ENCODE measurements at places on chromosomes 2 and 18.

DNA sequence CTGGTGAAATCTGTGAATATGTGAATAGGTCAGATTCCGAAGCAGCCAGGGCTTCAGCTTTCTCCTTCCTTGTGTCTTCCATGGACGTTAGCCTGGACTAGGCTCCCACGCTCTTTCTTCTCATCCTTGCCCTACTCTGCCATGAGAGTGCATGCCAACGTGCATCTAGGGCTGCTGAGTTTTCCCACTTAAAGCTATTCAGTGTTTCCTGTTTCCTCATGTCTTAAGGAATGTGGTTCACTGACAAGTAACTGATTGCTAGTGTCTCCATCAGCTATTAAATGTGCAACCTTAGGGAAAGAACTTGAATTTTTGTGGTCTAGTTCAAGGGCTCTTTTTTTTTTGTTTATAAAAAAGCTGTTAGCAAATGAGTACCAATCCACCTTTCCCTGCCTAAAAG, 642.3 kb upstream of the LINC00305 start:
- no peak for DNase-seq

- DNase-seq: no peak
Measured at GRCh38 chr2:142926445-142926844, 49.0 kb downstream of the KYNU start.

- DNase-seq: peak; percentile 19
Measured at GRCh38 chr2:202643012-202643858, 8.5 kb downstream of the FAM117B start.

DNA sequence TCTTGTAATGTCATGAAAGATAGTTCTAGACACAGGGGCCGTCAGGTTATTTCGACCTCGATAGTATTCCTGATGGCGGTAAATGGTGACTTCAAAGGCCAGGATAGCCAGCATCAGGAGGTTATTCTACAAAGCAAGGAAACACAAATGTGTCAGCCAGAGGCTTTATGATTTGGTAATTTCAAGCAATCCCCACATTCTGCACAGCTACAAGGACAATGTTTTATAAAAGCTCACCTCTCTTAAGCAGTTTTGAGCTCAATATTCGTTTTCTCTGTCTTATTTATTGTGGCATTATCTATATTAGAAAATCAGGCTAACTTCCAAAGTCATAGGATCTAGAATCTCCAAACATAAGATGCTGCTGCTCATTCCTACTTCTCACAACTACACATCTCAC, 235.2 kb downstream of the NAPG start:
- no peak for DNase-seq

DNA sequence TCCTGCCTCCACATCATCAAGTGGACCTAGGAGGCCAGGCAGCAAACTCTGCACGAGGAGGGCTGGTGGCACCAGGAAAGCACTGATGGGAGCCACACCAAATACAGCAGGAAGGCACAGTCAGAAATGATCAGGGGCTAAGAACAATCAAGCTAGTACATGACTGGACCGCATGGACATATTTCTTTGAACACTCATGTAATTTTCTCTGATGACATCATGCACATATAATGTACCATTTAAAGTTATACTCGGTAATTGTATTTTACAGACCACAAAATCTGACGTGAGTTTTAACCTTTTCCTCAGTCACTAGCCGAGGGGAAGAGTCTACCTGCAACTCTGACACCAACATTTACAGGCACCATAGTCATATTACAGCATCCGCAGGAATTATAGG, 76.7 kb downstream of the XDH start:
- DNase-seq: no peak

GRCh38 chr2:136295168-136295567, 177.2 kb upstream of the CXCR4 start:
- DNase-seq: no peak

GRCh38 chr2:72457801-72458516, 310.3 kb upstream of the CYP26B1 start:
- DNase-seq: no peak

DNA sequence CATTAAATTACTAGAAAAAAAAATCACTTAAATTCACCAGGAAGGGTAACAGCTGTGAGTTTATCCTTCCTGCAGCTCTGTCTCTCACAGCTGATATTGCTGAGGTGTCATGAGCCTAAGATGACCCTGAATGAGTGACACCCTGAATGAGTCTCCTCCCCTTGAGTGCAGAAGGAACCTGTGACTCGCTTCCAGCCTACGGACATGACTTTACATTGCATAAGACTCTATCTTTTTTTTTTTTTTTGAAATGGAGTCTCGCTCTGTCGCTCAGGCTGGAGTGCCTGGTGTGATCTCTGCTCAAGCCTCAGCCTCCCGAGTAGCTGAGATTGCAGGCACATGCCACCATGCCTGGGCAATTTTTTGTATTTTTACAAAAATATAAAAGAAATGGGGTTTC, 14.1 kb downstream of the MRO start:
- no peak for DNase-seq

- DNase-seq: no peak
Measured at GRCh38 chr2:223107825-223108224, 55.8 kb downstream of the KCNE4 start.

- DNase-seq: no peak
Measured at GRCh38 chr2:120472031-120472430, 126.1 kb downstream of the INHBB start.

GRCh38 chr2:230987137-230988020, 8.5 kb upstream of the SPATA3 start:
- DNase-seq: peak; percentile 69

DNA sequence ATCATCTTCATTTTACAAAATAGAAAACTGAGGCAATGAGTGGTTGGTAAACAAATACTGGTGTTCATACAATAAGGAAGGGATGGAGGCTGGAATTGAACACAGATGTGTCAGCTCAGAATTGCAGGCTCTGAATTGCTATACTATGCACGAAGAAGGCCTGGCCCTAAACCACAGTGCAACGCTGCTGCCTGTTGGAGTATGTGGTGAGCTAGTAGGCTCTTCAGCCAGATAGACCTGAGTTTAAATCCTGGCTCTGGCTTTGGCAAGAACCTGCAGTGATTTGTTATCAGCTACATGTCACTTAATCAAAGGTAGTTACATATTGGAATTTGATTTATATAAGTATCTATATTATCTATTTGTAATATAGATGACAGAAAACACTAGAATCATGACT, 1602.4 kb upstream of the CELF4 start:
- no peak for DNase-seq

GRCh38 chr2:64795024-64795592, 141.4 kb upstream of the SERTAD2 start:
- no peak for DNase-seq

- DNase-seq: peak; percentile 5
Measured at GRCh38 chr2:17517481-17518211, 594 bp downstream of the RAD51AP2 start.

Measured in renal pelvis (tissue), 12 donors.